Hematopoietic multipotent progenitor cell treated with erythropoietin and hydrocortisone succinate and interleukin-3 and kit ligand, for 6 days (in vitro differentiated cells): ENCODE measurements at places on chromosomes 1 and 21.

GRCh38 chr1:209585672-209586071 lies 2.2 kb downstream of the CAMK1G start:
- peak; percentile 27 for DNase-seq

- DNase-seq, result no peak
Observed at GRCh38 chr1:1626207-1627141, 5.5 kb upstream of the MMP23B start.

DNA sequence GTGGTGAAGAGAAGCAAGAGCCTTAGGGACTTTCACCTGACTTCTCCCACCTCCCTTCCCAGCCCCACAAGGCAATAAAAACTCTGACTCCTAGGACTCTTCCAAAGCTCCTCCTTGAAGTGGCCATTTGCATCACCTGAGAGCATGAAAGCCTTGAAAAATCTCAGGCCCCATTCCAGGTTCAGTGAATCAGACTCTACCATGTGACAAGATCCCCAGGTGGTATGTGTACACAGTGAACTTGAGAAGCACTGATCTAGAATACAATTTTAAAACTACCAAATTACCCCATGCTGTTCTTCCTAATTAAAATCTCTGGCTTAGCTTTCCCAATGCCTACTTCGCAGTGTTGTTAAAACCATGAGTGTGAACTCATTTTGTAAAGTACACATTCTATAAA lies 195.1 kb upstream of the SAMSN1 start:
- DNase-seq, result no peak

DNA sequence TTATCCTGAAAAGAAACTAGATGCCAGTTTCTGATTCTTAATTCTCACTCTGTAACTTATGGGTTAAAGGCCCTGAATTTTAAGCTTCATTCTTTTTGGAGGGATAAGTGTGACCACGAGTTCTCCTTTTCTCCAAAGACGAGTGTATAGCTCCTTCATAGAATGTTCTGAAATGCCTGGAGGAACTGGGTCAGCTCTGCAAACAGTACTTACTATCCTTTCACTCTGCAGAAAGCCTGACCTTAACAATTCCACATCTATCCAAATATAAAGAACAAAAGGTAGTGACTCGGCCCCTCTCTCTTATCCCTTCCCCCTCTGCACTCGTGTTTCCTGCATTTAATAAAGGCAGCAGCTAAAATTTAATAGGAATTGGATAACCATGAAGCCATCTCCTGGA lies 150.5 kb downstream of the LYPLAL1 start:
- no peak for DNase-seq

DNA sequence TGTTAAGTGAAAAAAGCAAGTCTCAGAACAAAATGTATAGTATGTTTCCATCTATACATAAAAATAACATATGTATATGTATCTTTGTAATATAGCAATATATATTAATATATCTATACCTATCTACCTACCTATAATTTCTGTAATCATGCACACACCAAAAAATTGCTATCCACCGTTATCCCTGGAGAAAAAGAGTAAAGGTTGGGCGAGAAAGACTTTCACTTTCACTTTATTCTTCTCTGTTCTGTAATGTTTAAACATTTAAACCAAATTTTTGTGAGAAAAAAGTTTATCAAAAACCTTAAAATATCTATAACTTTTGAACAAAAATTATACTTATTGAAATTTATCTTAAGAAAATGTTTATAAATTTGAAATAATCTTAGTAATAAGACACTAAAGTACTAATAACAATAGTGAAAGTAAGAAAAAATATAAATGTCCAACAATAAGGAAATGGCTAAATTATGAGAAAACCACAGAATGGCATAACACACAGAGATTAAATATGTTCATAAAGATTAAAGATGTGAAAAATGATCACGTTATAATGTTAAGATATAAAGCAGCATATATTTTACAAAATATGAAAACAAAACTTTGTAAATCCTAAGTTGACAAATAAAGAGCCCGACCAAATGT lies 74.0 kb upstream of the LRRC53 start:
- DNase-seq, result peak; percentile 1

DNA sequence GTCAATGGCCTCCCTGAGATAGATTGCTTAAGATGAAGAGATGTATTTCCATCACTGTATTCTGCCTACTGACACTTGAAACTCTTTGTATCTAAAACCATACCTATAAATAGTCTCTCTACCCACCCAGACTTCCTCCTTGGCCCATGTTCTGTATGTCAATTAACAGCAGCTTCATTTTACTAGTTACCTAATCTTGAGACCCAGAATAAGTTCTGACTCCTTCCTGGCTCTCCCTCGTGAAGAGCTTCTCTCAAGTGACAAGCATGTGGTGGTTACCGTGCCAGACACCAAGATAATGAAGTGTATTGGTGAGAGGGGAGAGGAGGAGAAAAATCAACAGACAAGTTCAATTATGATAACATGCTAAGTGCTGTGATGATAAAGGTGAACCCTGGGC lies 128.8 kb upstream of the RAVER2 start:
- no peak for DNase-seq

- no peak for DNase-seq
Observed at GRCh38 chr1:153506831-153507413, 28.9 kb downstream of the S100A6 start.

DNA sequence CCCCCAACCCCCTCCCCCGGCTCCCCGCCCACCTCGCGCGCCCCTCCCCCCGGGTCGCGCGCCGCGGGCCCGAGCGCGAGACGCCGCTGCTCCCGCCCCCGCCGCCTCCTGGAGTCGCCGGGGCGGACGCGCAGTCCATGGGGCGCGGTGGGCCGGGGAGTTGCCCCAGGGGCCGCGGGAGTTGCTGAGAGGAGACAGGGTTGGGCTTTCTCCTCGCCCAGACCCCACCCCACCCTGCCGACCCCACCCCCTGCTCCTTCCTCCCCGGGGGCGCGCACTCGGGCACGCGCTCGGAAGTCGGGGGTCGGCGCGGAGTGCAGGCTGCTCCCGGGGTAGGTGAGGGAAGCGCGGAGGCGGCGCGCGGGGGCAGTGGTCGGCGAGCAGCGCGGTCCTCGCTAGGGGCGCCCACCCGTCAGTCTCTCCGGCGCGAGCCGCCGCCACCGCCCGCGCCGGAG lies at the start of gene LAMC1:
LAMC1 (plus strand) TSS at position 275 of the 455 bp plus-strand sequence. CDS start 297 bp downstream, outside the sequence.
- DNase-seq, result peak; percentile 39

- DNase-seq, result no peak
Observed at GRCh38 chr1:64513545-64513944, 43.6 kb downstream of the CACHD1 start.

GRCh38 chr1:208090388-208091301 lies 153.5 kb downstream of the PLXNA2 start:
- no peak for DNase-seq

GRCh38 chr1:221675880-221676800 lies 65.7 kb downstream of the DUSP10 start:
- DNase-seq, result no peak

DNA sequence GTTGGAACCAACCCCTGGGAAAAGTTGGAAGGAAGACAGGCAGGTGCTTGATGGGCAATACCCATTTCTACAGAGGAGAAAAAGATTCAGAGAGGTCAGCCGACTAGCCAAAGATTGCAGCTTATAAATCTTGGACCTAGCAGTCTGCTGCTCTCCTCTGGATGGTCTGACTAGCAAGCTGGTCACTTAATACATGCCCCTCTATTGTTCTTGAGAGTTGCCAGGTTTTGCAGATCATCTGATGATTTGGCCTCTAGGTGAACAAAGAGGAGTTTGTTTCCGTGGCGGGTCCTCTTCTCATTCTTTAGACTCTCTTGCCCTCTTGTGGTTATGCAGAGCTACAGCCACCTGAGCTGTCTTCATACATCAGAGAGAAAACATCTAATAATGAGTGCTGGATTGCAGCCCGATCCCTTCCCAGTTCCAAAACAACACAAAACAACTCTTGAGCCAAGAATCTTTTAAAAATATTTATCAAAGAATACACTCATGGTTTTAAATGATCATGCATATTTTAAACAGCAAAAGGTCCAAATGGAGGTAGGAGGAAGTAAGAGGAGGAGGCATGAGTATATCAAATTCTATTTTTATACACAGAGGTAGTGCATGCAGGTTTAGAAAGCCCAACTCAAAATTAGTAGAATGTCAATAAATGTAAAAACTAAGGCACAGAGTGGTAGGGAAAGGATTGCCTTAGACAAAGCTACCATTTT lies 115.7 kb downstream of the SLC30A10 start:
- peak; percentile 75 for DNase-seq

- no peak for DNase-seq
Observed at GRCh38 chr1:7582460-7582972, 188.6 kb upstream of the VAMP3 start.

GRCh38 chr1:22788254-22788661 lies 77.6 kb downstream of the EPHB2 start:
- no peak for DNase-seq

- no peak for DNase-seq
Observed at GRCh38 chr21:39046236-39046916, 136.9 kb downstream of the PSMG1 start.

DNA sequence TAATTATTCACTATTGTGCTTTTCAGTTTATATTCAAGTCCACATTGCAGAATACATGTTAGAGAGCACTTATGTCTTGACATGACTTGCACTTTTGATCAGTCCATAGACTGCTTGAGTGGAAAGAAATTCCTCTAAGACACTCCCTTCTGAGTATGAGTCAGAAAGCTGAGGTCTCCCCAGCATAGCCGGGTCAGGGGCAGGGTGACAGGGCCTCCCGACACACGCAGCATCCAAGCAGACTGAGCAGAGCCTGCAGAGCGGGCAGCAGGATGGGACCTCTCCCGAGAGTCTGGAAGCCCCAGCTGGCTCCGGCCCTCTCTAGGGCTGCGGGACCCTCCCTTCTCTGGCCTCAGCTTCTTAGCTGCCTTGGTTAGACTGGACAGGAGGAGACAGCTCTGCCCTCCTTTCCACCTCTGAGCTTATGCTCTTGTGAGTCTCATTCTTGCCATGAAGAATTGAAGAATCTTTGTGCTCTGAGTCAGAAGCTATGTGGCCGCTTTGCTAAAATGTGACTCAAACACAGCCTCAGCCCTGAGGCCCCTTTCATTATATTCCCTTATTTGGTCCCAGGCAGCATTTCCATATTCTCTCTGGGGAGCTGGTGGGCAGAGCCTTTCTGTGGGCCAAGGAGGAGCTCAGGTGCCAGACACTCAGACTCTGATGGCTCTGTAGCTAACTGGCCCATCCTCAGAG lies 11.2 kb upstream of the CAPN2 start:
- peak; percentile 54 for DNase-seq

GRCh38 chr21:44865561-44866280 lies 7.8 kb downstream of the PTTG1IP start:
- DNase-seq, result peak; percentile 90

GRCh38 chr1:231666937-231667608 lies 40.5 kb downstream of the DISC1 start:
- DNase-seq, result no peak

- no peak for DNase-seq
Observed at GRCh38 chr1:228083871-228084278, 1.4 kb downstream of the ARF1 start.

DNA sequence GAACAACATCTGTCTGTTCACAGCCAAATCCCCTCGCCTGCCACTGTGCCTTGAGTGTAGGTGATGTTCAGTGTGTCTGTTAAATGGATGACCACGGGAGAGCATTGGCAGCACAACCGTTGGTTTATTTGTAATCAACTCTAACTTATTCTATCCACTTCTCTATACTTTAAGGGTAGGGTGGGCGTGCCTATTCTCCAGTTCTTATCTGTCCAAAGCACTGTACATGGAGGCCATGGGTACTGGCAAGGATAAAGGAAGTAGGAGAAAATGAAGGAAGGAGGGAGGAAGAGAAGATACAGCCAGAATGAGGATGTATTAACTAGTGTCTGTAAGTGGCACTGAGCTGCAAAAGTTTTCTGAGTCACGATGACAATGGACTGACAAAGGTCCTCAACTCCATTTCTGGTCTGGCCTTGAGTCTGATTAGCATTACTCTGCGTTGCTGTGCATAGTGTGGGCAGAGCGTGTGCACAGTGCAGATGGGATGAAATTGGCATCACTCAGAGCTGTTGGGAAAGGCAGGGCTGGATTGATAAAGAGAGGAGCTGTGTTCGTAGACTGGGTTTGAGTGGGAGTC lies 7.1 kb downstream of the RHOU start:
- peak; percentile 74 for DNase-seq

DNA sequence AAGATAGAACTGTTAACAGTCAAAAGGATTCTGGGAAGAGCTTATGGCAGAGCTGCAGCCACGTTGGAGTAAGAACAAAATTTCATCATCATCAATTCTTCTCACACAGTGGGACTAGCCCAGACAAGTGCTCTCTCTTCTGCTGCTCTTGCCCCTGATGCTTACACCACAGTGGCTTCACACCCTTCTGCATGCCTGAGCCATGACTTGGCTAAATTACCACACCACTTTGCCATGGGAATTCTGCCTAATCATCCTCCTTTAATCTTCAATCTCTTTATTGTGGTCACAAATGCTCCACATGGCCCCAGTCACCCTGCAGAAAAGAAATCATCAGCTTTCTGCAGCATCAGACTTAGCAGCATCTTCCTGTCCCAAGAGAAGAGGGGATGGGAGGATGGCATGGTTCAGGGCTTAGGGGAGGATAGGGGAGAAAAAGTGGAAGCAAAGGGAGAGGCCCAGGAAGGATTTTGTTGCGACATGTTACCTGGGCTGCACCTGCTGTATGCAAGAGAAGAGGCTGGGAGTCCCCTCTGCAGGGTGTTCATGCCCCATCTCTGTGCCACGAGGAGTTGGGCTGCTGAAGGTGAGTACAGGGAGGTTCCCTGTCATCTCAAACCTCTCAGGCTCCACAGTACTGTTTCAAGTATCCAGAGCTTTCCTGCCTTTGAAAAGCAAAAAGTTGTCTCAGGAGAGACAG lies 9.0 kb upstream of the RPTN start:
- DNase-seq, result peak; percentile 76

DNA sequence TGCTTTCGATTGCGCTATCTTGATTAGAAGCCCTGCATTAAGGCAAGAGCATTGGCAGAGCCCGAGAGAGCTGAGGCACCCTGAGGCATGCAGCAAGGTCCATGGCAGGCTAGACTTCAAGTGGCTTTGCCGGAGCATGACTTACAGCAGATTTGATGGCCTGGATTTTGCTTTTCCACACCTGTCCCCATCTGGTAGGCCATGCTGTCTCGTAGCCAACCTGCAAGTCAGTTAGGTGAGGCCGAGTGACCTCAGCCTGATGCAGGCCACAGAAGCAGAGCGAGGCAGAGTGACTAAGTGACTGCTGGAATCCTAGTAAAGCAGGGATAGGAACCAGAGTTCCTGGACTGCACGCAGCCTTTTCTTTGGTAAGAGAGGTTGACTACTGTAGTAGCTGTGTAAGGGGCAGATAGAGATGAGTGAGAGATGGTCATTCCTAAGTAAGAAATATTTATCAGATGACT lies 148.9 kb downstream of the PBX1 start:
- no peak for DNase-seq

DNA sequence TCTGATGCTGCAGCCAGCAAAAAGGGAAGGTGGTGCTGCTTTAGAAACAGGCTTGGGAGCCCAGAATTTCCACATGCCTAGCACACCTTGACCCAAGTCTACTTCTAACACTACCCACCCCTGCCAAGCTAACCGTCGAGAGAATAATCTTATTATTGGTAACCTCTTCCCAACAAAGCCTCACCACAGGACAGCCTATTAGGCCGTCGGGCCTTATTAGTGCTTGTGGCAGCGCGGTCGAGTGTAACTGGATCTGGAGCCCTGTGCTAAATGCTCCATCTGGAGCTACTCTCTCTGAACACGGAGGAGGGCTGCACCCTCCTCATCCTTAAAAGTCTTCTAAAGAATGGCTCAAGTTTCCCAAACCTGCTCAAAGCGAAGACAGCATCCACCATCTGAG lies 165.5 kb upstream of the NFIA start:
- DNase-seq, result no peak

- peak; percentile 81 for DNase-seq
Observed at GRCh38 chr1:17439250-17440073, at the start of gene RCC2. RCC2 (minus strand) TSS chr1:17439677; CDS start chr1:17438514, 1,163 bp downstream.

GRCh38 chr1:44327679-44328491 lies 27.2 kb downstream of the ERI3 start:
- peak; percentile 32 for DNase-seq
